Right renal cortex interstitium (tissue), 3 donors: ENCODE measurements at places on chromosomes 5 and 9. TPM values are rescaled to one million over a fixed set of nuclear protein-coding genes. Genes with fewer than 3 reads are reported as not detected.

GRCh38 chr9:69090140-69090750 lies 54.7 kb downstream of the FXN start:
- no peak for DNase-seq

GRCh38 chr5:15009420-15009819 lies 137.8 kb upstream of the ANKH start:
- peak; percentile 25 for DNase-seq

PCA3 gene
- 0.67 TPM for polyA plus RNA-seq

- DNase-seq, result no peak
Measured at GRCh38 chr5:141814064-141814964, 63.9 kb downstream of the PCDH1 start.

DNA sequence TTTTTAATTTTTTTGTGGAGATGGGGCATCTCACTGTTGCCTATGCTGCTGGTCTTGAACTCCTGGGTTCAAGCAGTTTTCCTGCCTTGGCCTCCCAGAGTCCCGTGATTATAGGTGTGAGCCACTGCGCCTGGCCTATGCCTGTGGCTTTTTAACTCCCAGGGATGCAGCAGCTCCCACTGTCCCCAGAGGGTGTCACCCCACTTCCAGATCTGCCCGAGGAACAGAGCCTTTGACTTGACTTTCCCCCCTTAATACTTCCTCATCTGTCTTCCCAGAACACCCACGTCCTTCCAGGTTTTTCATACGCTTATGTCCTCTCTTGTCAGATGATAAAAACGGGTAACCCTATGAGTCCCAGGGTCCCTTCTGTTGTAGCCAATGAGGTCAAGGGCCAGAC lies 7.6 kb upstream of the PRRC2B start:
- no peak for DNase-seq

DNA sequence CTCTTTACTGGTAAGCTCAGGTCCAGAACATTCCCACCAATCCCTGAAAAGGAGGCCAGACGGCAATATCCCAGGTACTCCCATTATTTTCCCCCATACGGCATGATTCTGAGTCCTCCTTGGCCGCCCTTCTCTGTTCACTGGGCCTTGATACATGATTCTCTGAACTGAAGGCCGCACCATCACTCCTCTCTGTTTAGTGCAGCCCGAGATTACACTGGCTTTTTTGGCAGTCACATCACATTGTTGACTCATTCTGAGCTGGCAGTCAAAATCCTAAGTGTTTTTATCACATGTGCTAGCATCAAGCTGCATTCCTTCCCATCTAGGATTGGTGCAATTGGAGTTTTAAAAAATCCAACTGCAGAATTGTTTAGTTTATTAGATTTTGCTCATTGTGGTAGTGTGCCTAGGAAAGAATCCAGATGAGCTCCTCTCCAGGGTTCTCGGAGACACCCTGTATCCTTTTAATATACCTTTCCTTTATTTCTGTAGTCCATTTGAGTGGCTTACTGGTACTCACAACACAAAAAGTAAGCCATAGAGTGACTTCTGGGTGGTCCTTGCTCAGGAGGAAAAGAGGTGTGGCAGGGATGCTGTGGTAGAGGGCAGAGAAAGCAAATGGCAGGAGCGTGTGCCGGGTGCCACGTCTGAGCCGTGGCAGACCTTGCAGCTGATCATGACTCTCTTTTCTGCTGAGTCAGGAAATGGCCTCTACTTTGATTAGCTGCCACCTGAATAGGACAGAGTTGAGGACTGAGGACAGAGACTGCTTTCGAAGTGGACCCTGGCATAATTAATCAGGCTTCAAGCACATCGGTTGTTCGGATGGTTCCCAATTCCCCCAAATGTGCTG lies 121.1 kb upstream of the IL12B start:
- DNase-seq, result no peak

DNA sequence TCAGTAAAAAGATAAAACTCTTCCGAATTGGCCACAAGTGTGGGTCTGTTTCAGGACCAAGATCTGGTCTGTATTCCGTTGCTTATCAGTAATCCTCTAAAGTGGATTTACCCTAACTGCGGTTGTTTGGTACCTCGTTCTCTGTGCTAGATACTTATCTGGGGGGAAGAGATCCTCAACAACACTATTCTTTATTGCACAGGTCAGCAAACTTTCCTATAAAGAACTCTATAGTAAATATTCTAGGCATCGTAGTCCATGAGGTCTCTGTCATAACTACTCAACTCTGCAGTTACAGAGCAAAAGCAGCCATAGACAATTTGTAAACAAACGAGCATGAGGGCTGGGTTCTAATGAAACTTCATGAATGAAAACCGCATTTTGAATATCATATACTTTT lies 335.8 kb upstream of the KIF2A start:
- no peak for DNase-seq

CCDC127 gene
- polyA plus RNA-seq, result 14.8 TPM

PDCD1LG2 gene
- 0.10 TPM for polyA plus RNA-seq

CCDC192 gene
- 0.55 TPM for polyA plus RNA-seq

ARHGEF37 gene
- polyA plus RNA-seq, result 5.2 TPM

TAF1L gene
- 0.10 TPM for polyA plus RNA-seq

DNA sequence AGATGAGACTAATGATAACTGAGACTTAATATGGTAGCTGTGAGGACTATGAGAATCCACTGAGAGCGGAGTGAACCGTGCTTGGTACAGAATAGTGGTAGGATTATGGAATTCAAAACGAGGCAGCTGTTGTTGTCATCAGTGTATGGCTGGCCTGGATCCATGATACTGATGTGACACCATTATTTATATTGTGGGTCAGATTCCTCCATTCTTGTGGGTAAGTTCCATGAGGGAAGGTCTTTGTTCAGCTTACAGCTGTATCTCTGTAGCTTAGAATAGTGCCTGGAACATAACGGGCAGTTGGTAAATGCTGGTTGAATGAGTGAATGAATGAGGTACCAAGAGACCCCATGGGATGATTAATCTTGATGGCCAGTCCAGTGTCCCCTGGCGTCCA lies 61.8 kb downstream of the ACER2 start:
- no peak for DNase-seq

DNA sequence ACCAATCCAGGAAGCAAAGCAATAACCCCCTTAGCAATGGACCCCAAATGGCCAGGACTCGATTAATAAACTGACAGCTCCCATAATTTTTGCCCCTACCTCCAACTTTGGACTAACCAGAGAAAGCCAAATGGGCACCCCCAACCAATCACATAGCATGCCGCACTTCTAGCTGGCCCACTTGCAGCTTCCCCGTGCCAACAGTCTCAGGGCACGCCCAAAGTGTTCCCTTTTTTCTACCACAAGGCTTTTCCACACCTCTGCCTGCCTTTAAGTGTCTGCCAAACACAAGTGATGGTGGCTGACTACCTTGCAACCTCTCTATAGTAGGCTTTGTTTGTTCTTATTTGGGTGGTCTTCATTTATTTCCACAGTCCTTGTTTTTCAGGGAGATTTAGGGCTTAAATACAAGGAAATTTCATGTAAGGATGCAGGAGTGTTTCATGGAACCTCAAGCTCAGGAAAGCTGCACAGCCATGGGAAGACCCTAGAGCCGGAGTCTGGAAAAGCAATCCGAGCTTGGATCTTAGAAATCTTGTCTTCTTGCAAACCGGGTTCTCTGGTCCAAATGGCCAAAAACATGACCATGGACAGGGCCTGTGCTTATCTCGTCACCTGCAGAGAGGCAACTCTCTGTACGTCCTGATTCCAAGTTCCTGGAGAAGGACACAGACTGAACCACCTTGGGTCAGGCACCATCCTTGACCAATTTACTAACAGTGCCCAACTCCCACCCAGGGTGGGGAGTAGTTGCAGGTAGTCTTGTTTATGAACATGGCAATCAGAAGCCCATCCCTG lies 89.2 kb downstream of the THBS4 start:
- no peak for DNase-seq

- DNase-seq, result no peak
Measured at GRCh38 chr9:132367613-132368313, 13.0 kb upstream of the SETX start.

- DNase-seq, result no peak
Measured at GRCh38 chr9:126375386-126375785, 48.8 kb downstream of the MVB12B start.

BARHL1 gene
- not detected for polyA plus RNA-seq

GKAP1 gene
- polyA plus RNA-seq, result 17.5 TPM

DNA sequence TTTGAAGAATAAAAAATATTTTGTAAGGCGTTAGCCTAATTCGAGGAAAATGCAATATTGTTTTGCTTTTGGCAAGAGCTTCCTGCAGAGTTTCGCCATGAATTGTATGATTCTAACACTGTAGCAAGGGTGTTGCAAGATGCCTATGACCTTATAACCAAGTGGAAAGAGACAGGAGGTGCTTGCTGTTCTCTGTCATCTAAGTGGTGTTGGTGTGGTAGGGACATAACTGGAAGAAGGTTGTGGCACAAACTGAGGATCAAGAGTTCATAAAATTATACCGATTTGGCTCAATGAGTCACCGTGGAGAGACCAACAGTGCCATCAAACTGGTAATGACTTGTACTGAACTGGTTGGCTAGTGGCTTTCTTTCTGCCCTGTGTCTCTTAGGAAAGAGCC lies 6.3 kb downstream of the STC2 start:
- DNase-seq, result no peak

- no peak for DNase-seq
Measured at GRCh38 chr9:4113711-4114110, 186.2 kb downstream of the GLIS3 start.

DNA sequence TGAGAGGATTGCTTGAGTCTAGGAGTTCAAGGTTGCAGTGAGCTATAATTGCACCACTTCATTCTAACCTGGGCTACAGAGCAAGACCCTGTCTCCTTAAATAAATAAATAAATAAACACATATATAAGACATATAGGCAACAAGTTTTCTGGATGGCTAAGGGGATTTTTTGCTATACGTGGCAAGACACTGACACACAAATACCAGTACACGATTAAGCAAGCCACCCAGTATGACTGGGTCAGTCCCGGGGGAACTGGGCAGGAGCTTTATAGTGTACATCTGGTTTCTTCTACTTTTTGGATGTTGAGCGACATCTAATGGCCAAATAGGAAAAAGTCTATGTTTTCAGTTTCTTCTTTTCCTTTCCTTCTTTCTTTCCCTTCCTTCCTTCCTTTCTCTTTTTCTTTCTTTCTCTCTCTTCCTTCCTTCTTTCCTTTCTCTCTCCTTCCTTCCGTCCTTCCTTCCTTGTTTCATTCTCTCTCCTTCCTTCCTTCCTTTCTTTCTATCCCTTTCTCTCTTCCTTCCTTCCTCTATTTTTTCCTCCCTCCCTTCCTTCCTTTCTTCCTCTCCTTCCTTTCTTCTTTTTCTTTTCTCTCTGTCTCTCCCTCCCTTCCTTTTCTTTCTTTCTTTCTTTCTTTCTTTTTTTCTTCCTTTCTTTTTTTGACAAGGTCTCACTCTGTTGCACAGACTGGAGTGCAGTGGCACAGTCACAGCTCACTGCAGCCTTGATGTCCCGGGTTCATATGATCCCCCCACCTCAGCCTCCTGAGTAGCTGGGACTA lies 47.0 kb upstream of the PLIN2 start:
- no peak for DNase-seq

DNA sequence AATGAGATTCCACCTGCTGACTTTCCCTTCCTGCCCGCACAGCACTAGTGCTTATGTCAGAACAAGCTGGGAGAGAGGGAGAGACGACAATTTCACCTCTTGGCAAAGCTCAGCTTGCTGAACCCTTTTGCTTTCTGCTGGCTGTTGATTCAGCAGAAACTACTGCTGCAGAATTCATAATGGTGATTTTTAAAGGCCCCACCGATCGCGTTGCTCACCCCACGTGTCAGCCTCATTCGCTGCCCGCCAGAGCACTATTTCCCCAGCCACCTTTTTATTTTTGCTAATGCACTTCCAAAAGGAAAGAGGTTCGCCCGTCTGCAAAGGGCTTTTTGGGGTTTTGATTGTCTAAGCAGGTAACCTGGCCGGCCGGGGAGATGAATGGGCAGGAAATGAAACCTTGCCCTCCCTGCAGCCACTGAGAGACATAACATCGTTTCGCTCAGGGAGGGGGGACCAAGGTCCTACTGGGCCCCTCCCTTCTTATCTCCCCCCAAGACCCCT lies 1.3 kb downstream of the PPP2R2B start:
- DNase-seq, result no peak

DNA sequence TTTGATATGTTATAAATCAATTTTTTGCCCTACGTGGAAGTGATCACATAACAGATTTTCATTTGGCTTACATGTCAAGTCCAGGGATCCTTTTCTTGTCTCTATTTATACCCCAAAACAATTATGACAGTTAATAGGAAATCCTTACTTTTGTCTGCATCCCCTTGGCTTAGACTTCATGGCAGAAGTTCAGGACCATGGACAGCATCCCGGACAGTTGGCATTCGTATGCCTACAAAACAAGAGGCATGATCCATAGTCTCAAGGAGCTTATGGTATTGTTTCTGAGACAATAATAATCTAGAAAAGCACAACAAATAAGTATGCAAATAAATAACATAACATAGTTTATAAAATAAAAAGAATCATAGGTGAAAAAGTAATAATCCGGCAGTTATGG lies 214.3 kb upstream of the GRIA1 start:
- DNase-seq, result peak; percentile 12

GRCh38 chr5:67381236-67381880 lies 184.8 kb upstream of the CD180 start:
- DNase-seq, result no peak

DNA sequence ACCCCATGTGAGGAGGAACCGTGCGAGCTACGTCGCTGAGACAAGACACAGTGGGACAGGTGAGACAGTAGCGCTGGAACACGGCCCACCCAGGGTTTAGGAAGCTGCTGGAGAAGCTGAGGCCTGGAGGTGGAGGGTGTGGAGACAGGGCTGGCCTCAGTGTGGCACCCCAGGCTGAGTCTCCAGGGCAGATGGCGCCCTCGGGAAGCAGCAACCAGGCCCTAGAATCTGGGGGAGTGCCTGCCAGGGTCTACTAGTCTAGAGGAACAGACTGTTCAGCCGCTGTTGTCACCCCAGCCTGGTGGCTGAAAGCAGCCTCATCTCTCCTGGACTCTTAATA lies 4.6 kb upstream of the TERT start:
- DNase-seq, result no peak

DNA sequence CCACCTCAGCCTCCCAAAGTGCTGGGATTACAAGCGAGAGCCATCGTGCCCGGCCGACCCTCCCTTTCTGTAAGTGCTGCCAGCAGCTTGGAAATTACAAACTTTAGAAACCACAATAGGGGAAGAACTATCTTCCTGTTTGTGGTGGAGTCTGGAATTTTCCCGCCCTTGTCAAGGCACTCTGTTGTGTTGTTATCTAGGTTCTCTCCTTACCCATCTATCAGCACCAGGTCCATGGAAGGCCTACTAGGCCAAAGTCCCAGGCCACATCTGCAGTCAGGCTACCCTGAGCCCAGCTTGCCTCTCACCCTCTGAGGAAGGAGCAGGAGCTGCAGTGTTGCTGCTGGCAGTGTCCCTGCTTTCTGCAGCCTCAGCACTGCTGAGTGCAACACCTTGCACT lies 214.9 kb downstream of the MCTP1 start:
- DNase-seq, result no peak

SMIM3 gene
- polyA plus RNA-seq, result 22.8 TPM
